Activated T-cell treated with anti-CD3 and anti-CD28 coated beads, Interleukin-2, amount 50 U/mL, for 72 hours (primary cell): ENCODE measurements at places on chromosomes 4 and X. TPM values are rescaled to one million over a fixed set of nuclear protein-coding genes. Genes with fewer than 3 reads are reported as not detected.

Gene GLUD2
- 0.23 TPM for total RNA-seq

Gene PHKA1
- 7.5 TPM for total RNA-seq

Gene ANKRD50
- 0.76 TPM for total RNA-seq

Gene SERPINA7
- total RNA-seq = not detected

Gene CHRDL1
- total RNA-seq = not detected

GRCh38 chr4:110361921-110362320 lies 114.0 kb upstream of the ENPEP start:
- DNase-seq = no peak

DNA sequence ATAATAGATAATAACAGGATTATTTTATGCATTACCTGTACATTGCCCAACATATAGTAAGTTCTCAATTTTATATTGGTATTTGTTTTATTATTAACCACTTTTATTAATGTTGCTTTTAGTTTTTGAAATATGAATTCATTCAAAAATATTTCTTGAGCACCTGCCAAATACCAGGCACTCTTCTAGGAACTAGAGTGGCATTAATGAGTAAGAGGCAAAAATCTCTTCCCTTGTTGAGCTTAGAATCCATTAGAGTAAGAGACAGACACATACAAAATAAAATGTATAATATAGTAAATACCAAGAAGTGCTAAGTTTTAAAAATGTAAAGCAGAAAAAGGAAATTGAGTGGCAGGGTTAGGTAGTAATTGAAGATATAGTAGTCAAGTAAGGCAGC lies 45.8 kb downstream of the TET2 start:
- DNase-seq = no peak

- DNase-seq = no peak
Observed at GRCh38 chrX:17606231-17606630, 131.1 kb upstream of the SCML1 start.

- DNase-seq = no peak
Observed at GRCh38 chr4:123553733-123554637, 157.4 kb downstream of the SPRY1 start.

DNA sequence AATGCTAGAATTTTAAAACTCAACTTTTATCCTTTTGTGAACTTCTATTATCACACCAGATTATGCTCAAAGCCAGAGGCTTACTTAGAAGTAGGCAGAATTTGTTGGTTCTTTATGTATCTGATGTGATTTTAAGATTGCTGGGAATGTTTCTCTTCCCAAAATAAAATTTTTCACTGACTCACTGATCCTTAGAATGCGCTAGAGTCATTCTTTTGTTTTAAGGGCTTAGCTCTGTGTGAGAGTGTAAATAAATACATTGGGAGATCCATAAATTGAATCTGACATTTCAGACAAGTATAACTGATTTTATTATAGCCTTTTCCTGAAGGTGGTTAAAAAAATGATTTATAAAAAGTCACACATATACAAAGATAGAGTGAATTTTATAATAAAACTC lies 101.3 kb downstream of the LARP1B start:
- DNase-seq = no peak
